ENCODE measurements at places on chromosomes 5 and 9. TPM values are rescaled to one million over a fixed set of nuclear protein-coding genes. Genes with fewer than 3 reads are reported as not detected.

The C9orf153 gene
- 0.26 TPM for total RNA-seq

The SLC4A9 gene
- not detected for total RNA-seq

The SH3PXD2B gene
- 25.5 TPM for total RNA-seq

The NIPAL4 gene
- not detected for total RNA-seq

Measured in aortic smooth muscle cell (primary cell).